Panc1 (cell line): ENCODE measurements at places on chromosomes 1 and 21. TPM values are rescaled to one million over a fixed set of nuclear protein-coding genes. Genes with fewer than 3 reads are reported as not detected.

The NPHP4 gene
- 20.1 TPM for total RNA-seq

- DNase-seq: no peak
- peaks cover 27% of the 10 kb centered on the region for H3K4me1 ChIP-seq
- no peaks in the 10 kb centered on the region for H3K36me3 ChIP-seq
- no peaks in the 10 kb centered on the region for H3K27me3 ChIP-seq
Observed at GRCh38 chr1:8113262-8114220, 87.4 kb upstream of the ERRFI1 start.

GRCh38 chr1:64043976-64044375 lies 159.4 kb upstream of the UBE2U start:
- H3K4me3 ChIP-seq: no peak overlapping the region
- no peak for DNase-seq
- H3K27me3 ChIP-seq: no peaks in the 10 kb centered on the region
- H3K36me3 ChIP-seq: no peaks in the 10 kb centered on the region

DNA sequence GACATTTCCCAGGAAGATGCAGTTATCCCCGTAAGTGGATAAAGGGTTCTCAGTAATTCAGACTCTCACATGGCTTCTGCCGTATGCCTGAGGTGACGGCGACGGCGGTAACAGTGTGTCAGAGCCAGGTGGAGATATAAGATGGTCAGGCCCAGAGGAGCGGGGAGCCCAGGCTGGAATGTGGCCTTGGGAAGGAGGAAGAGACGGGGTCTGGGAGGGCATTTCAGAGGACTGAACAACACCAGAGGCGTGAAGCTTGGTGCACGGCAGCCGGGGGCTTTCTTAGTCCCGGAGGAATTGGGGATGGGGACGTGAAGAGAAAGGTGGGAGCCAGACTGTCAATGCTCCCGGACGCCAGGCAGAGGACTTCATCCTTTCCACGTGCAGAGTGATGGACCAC lies 1.0 kb downstream of the RER1 start:
- DNase-seq: no peak
- H3K4me1 ChIP-seq: peaks cover 26% of the 10 kb centered on the region
- H3K27me3 ChIP-seq: no peaks in the 10 kb centered on the region

The MRPS14 gene
- 25.1 TPM for total RNA-seq

GRCh38 chr1:116347696-116348095 lies 25.3 kb upstream of the ATP1A1 start:
- no peaks in the 10 kb centered on the region for H3K36me3 ChIP-seq
- no peak overlapping the region for H3K4me3 ChIP-seq
- H3K4me1 ChIP-seq: no peaks in the 10 kb centered on the region
- DNase-seq: no peak
- no peaks in the 10 kb centered on the region; the same call in 1 of the 2 replicates for H3K27me3 ChIP-seq

- 0 out of 2 replicates have a peak overlapping the region, but pooled peaks have one; percentile 8 for H3K27ac ChIP-seq
- peaks cover 61% of the 10 kb centered on the region for H3K4me1 ChIP-seq
- no peak overlapping the region for H3K4me3 ChIP-seq
- DNase-seq: no peak
- no peaks in the 10 kb centered on the region for H3K27me3 ChIP-seq
- H3K36me3 ChIP-seq: no peaks in the 10 kb centered on the region
Observed at GRCh38 chr1:162113419-162113818, 43.9 kb downstream of the NOS1AP start.

The LCK gene
- 0.57 TPM for total RNA-seq

The KIF17 gene
- total RNA-seq: 3.9 TPM
